ENCODE measurements at places on chromosomes 3 and 15.

DNA sequence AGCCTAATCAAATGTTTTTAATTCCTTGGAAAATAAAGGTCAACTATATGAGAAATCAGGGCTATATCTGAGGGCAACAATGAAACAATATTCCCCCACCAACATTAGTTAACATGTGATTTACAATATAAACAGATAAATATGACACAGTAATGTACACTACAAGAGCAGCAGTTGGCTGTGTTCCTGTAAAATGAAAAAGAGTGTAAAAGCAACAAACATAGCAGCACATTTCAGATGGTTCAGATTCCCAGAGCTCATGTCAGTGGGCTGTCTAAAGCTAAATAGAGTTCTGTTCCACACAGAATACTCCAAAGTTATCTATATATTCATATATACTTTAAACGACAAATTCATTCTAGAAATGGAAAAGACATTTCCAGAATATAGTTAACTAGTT is 42.6 kb downstream of the ANKRD28 start:
- DNase-seq = no peak

DNA sequence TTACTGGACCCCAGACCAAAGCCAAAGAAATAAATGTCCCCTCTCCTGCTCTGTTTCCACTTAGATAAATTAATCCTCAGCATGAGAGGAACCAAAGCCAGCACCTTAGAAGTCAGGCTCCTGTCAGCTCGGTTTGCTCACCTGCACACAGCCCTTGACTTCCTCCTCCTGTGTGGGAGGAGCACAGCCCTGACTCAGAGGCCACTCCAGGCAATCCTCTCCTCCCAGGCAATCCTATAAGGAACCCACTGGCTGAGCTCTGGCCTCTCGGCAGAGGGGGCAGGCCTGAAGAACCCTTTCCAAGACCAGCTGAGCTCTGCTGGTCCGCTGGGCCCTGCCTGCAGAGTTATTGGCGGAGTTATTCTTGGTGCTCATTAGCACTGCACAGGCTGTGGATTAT is 30.8 kb downstream of the LIPC start:
- no peak for DNase-seq

- DNase-seq = no peak
Observed at GRCh38 chr3:57557085-57557537, 1.0 kb downstream of the PDE12 start.

DNA sequence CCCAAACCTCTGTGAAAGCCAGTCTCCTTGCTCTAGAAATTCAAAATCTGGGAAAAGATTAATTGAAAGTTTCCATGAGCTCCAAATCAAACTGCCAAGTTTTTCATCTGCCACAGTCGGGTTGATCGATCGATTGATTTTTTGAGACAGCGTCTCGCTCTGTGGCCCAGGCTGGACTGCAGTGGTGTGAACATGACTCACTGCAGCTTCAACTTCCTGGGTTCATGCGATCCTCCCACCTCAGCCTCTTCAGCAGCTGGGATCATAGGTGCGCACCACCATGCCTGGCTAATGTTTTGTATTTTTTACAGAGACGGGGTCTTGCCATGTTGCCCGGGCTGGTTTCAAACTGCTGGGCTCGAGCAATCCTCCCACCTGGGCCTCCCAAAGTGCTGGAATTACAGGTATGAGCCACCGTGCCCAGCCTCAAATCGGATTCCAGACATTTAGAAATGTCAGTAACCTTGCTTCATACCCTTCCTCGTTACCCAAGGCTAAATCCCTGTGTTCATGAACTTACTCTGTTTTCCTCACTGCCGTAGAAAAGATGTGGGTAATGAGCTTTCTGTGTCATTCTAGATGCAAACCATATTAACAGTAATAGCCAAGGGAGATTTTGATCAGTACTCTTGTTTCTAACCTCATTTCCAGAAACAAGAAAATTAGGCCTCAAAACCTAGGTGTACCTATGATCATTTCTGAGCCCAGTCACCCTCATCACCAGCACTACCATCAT is 105.9 kb upstream of the AKAP13 start:
- DNase-seq = no peak

DNA sequence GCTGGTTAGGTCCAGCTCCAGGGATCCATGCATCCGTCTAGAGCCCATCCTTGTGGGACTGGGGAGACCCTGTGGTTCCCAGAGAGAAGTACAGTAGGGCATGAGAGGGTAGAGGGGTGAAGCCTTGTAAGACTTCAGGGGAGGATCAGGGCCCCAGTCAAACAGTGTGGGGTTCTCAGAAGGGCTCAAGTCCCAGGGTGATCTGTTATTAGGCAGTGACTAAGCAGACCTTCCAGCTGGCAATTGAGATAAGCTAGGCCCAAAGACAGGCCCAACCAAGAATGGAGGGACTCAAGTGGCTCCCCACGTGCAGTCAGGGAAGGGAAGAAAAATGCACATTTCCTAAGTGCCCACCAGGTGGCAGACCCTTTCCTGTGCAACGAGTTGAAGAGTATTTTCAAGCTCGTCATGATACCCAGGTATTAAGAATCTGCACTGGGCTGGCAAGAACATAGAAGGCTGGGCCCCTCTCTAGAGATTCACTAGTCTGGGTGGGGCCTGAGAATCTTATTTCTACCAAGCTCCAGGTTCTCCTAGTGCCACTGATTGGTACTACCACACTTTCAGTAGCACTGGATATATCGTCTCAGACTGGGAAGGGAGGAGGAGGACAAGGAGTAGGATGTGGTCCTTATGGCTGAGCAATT is 240.8 kb downstream of the NR1D2 start:
- peak; percentile 19 for DNase-seq

DNA sequence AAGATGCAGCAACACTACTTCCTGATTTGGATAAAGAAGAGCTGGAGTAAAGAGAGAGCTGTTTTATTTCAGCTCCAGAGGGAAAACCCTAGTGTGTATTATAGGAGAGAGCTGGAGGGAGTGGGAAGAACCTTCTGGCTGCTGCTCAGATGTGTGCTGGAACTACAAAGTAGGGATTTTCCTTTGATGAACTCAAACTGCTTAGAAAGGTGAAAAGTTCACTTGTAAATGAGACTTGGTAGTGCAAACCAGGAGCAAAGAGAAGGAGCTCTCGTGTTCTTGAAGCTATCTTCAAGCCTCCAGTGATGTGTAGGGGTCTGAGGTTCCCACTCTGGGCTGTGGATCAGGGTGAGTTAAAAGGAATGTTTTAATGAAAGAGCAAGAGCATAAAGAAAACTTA is 110.4 kb downstream of the EDEM1 start:
- DNase-seq = no peak

DNA sequence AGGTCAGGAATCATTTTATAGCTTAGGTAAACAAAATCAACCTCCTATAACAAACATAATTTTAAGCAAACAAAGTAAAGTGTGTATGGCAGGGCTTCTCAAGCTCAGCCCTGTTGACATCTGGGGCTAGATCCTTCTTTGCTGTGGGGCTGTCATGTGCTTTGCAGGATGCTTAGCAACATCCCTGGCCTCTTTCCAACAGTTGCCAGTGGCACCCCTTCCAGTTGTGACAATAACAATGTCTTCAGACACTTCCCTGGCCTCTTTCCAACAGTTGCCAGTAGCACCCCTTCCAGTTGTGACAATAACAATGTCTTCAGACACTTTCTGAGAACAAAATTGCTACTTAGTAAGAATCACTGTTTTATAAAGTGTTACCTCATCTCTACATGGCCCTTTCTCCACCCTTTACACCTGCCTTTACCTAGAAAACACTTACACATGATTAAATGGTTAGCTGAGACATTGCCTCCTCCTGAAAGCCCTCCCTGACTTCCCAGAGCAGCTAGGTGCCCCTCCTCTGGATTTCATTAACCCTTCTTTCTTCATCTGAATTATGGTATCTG is 194.0 kb upstream of the LMCD1 start:
- DNase-seq = no peak

GRCh38 chr15:92853222-92853621 is 46.9 kb upstream of the CHD2 start:
- no peak for DNase-seq

GRCh38 chr3:12436514-12437220 is 47.6 kb upstream of the TSEN2 start:
- DNase-seq = no peak

DNA sequence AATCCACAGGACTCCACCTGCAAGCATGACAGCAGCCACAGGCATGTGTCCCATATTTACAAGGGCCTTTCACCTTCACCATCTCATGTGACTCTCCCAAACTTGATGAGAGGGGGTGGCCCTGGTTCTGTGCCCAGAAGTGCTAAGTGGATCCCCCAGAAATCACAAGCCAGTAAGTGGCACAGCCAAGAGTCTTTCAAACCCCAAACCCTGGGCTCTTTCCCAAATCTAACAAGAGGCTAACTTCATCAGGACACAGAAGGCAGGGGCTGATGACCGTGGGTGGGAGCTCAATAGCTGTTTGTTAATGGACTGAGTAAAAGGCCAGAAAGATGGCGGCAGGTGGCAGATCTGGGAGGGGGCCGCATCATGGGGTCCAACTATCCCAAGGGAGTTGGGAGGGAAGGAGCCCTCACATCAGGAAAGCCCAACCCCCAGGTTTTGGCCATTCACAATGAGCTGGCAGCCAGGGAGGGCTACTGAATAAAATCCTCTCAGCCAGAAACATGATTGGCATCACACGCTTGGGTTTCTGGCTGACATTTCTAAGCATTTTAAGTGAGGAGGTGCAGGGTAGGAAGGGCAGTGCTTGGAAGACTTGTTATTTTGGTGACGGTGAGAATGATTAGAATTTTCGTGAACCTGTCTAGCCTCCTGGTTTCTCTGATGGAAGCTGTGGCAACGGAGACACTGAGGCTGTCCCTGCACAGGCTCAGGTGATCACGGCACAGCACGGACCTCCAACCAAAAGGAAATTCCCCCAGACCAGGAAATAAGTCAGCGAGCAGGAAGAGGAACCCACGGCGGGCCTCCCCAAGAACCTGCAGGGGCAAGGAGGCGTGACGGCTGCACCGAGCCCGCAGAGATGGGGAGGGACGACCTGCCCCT is 109.3 kb downstream of the OXNAD1 start:
- no peak for DNase-seq

- DNase-seq = no peak
Observed at GRCh38 chr3:125618208-125618607, 22.9 kb upstream of the OSBPL11 start.

GRCh38 chr3:140233702-140234101 is 298.7 kb downstream of the CLSTN2 start:
- no peak for DNase-seq

DNA sequence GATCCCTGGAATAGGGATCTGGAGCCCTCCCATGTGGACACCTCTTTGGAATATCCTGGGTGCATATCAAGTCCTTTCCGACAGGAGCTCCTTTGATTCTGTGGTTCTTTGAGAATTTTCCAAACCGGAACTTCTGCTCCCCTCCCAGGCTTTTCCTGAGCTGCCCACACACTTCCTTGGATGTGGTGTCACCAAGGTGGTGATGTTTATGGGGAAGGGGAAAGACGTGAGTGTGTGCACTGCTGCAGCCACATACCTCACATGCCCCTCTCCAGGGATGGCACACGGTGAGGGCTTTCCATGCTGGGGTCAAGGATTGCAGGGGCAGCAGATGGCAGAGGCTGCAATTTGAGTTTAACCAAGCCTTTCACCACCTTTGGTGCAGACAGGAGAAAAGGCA is 27.9 kb upstream of the PSTPIP1 start:
- DNase-seq = no peak

DNA sequence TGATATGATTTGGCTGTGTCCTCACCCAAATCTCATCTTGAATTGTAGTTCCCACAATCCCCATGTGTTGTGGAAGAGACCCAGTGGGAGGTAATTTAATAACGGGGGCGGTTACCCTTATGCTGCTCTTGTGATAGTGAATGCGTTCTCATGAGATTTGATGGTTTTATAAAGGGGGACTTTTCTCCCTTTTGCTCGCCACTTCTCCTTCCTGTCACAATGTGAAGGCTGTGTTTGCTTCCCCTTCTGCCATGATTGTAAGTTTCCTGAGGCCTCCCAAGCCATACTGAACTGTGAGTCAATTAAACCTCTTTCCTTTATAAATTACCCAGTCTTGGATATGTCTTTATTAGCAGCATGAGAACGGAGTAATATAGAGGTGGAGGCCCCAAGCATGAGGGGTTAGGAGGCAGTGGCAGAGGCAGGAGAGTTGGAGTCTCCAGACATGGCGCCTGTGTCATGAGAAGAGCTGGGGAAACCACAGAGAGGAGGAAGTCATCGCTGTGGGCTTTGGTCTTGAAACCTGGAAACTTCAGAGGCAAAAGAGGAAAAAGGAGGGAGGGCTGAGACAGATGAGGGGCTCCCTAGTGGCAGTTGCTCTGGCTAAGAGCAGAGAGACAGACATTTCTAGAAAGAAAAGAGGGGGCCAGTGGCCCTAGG is 107.8 kb upstream of the VEPH1 start:
- DNase-seq = no peak

- no peak for DNase-seq
Observed at GRCh38 chr3:152241142-152242017, 27.3 kb upstream of the MBNL1 start.

GRCh38 chr3:34793057-34793456 is 846.3 kb upstream of the ARPP21 start:
- DNase-seq = no peak

DNA sequence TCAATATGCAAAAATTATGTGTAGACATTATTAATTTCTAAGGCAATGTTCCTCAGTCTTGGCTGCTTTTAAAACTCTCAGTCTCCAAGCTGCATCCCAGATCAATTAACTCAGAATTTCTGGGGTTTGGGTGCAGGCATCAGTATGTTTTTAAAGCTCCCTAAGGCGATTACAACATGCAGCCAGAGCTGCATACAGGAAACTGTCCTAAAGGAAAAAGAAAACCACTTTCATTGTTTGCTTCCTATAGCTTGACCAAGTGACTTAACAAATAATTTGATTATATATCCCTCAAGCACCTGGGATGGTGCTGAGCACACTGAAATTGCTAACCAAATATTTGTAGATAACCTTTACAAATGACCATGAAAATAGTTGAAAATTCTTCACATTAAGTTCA is 194.7 kb downstream of the DTWD1 start:
- DNase-seq = no peak

DNA sequence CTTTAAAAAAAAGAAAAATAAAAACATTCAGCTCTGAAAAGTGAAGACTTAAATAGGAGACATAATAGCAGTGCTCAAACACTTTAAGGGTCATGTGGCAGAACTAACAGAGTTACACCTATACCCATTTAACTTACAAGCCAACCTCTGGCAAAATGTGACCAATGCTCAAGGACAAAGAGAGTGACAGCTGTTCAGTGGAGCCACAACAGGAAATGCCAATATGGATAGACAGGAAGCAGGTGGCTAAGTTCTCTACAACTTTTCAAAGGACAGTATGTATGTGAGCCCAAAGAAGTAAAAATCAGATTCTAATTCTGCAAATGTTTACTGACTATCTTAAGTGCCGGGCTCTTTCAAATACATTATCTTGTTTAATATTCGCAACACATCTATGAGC is 3.4 kb downstream of the TMCC1 start:
- DNase-seq = peak; percentile 30

GRCh38 chr3:176566757-176567156 is 630.5 kb downstream of the TBL1XR1 start:
- no peak for DNase-seq

DNA sequence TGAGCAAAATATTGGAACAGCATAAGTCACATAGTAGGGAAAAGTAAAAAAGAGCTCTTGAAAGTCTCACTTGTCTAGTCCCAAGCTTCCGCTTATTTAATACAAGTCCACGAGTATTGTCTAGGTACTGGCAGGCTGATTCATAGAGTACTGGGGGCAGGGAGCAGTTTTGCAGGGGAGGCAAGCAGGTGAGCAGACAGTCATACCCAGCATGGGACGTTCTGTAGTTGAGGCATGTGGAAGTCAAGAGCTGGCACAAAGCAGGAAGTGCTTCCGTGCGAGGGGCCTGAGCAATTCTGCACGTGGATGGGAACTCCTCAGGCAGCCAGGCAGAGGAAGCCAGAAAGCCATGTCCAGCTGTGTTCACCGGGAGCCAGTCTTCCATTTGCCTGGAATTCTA is 287.6 kb downstream of the EPHB1 start:
- no peak for DNase-seq

GRCh38 chr3:33115024-33115768 is 1.4 kb downstream of the CRTAP start:
- DNase-seq = no peak

Data from T-helper 1 cell (primary cell).